ENCODE measurements at places on chromosomes 4 and X.

- no peak for DNase-seq
Measured at GRCh38 chr4:15234856-15235126, 193.0 kb upstream of the C1QTNF7 start.

- DNase-seq: no peak
Measured at GRCh38 chr4:186058253-186058979, 10.5 kb upstream of the TLR3 start.

DNA sequence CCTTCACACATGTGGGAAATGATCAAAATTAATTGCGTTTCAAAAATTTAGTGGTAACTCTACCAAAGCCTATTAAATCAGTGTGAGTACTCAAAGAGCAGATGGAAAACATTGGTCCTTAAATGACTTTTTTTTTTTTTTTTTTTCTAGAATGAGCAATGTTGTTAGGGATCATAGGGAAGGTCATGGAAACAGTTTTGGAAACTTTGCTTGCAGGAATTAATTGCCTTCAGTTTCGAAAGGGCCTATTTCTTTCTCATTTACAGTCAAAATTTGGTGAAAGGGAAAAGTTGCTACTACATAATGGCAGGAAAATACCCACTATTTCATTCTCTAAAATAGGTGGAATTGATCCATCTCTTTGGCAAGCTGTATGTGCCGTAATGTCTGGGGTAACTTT, 160.9 kb downstream of the RTL9 start:
- DNase-seq: no peak

DNA sequence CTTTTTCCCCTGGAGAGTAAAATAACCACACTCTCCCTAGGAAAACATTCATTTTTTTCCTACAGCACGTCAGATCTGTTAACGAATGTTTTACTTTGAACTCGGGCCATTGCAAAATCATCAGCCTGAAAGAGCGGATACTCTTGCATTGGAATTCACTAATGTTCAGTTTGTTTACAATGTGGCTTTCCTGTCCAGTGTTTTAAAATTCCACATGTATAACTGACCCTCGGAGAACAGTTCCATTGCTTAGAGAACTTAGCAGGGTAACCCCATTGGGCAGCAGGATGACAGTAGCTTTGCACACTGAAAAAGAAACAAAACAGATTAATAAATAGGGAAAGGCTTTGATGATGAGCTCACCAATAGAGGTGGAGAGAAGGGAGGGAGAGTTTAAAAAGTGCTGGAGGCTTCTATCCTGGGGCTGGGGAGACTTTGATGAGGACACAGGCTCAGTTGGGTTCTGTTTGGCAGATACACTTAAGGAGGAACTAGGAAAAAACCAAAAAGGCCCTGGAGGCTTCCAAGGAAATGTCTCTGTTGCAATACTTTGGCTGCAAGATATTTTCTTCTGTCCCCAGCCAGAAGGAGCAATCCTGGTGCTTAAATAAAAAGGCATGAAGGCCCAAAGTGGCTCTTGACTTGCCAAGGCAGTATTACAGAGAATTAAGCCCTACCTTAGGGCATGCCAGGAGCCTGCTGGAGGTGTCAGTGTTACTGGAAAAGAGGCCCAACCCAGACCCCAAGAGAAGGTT, 143.1 kb downstream of the ARSF start:
- no peak for DNase-seq

DNA sequence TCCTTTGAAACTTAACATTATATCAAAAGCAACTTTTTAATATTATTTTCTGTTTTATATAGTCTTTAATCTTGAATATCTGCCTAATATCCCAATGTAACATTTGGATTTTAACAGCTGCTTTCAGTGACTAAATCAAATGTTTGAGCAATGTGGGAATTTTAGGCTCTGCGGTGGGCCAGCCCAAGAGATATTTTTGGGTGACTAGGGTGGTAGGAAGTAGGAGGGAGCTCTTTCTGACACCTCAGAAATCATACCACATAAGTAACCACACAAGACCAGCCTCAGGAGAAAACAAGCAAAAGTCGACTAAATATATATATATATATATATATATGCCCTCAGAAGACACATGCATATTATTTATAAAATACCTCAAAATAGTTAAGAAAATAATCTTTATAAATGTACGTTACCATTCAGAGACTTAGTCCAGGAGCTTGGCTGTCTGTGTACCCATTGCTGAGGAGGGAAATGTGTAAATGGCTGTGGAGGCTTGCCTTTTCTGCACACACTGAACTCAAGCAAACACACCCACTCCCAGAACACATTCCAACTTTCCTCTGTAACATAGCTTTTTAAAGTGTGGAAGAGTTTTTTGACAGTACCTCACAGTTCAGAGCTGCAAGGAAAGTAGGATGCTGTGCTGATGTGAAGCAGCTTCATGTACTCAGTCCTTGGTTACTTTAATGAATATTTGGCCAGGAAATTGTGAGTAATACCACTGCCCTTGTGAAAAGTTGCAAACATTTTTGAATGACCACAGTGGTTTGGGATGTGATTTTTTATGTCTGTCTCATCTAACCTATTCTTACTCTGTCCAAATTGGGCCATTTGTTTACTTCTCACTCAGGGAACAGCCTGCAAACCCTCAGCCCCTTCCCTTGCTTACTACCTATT, at the start of gene RTL3:
TSS of gene RTL3 (minus strand) at position 484 of the 900 bp plus-strand sequence. CDS start 908 bp downstream, outside the sequence.
- no peak for DNase-seq

DNA sequence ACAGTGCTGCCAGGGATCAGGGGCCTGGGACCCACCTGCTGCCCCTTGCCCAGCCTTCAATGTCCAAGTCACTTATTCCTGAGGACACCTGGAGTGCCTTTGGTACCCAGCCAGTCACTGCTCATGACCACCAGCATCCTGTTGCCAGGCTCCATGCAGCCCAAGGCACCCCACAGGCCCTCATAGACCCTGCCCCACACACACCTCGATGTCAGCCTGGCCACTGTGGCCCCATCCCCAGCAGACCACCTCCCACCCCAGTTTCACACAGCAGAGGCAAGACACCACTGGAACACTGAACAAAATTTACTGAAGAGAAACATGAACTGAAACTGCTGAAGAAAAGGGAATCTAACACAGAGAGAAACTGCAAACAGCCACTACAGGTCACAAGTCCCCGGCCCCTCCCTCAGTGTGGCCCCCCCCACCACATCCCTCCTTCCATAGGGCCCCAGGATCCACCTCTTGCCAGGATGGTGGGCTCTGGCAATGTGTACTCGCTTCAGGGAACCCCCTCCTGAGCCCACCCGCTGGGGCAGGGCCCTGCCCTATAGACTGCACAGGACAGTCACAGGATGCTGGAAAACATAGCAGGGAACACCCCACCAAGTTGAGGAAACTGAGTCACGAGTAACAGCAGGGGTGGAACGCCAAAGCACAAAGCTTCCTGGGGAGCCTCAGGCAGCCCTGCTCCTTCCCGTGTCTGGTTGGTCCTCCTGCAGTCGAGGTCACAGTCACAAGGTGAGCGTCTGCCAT, 5.2 kb downstream of the PNMA5 start:
- DNase-seq: no peak

- no peak for DNase-seq
Measured at GRCh38 chr4:180636696-180637404, 1606.4 kb upstream of the TENM3 start.

DNA sequence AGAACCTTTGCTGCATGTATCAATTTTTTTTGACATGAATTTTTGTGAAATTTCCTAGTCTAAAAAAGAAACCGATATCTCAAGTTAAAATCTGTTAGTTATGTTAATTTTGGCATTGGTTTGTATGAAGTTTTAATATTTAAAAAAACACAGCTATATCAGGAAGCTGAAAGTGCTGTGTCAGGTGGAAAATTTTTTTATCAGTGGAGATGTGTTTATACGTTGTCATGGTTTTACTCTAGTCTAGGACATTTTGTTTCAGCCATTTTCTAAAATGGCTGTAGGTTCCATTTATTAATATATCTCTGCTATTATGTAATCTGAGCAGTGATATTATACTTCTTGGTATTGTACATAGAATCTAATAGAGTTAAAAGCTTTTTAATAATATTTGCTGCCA, 34.2 kb downstream of the OCRL start:
- DNase-seq: no peak

DNA sequence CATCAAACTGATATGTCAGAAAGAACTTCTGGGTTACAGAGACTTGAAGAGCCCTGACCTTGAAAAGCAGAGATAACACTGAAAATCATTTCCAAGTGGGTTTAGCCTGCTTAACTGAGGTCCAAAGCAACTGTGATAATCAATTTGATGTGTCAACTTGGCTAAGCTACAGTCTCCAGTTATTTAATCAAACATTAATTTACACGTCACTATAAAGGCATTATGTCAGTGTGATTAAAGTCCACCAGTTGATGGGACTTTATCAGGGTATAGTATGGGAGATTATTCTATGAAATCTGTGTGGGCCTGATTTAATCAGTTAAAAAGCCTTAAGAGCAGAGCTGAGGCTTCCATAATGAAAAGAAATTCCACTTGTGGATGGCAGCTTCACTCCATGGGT, 69.1 kb upstream of the PRSS48 start:
- DNase-seq: no peak

GRCh38 chr4:107546638-107547037, 173.4 kb downstream of the PAPSS1 start:
- DNase-seq: no peak

DNA sequence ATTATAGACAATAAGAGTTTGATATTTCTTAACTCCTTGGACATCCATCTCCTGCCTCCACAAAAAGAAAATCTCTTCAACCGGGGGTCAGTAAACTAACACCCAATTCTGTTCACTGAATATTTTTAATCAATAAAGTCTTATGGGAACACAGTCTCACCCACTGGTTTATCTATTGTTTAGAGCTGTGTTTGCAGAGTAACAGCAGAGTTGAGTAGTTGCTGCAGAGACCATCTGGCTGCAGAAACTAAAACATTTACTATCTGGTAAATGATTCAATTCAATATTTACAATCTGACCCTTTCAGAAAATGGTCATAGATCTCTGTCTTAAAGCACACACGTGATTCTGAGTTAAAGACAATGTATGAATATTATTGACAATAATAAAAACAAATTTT, 94.0 kb downstream of the TMA16 start:
- DNase-seq: no peak

DNA sequence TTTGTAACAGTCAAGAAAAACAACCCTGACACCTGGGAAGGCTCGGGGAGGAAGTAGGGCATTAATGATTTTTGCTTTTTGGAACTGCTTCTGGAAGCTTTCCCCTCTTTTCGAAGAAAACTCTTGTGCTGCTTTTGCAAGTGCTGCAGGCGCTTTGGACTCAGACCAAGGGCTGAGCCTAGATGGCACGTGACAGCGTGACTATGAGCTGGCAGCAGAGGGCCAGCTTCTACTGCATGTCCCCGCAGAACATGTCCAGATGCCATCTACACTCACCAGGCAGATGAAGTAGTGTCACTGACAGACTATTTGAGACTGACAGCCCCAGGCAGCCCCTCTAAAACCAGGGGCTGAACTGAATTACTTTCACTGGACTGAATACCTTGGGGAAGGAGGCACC, 6.2 kb downstream of the NR0B1 start:
- no peak for DNase-seq

DNA sequence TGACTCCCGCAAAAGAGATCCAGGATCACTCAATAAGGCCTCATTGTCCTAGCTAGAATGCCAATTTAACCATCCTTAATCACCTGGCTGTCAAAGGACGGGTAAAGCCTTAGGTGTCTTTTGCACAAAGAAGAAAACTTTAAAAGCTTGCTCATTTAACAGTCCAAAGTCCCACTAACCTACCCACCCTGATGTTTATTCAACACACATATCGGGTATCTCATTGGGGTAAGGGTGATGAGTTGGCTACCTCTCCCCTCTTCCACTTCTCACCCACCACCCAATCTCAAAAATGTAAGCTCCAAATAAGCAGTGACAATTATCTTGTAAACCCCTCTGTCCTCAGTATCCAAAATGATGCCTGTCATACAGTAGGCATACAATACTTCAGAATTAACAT, 988 bp upstream of the SRD5A3 start:
- DNase-seq: no peak

DNA sequence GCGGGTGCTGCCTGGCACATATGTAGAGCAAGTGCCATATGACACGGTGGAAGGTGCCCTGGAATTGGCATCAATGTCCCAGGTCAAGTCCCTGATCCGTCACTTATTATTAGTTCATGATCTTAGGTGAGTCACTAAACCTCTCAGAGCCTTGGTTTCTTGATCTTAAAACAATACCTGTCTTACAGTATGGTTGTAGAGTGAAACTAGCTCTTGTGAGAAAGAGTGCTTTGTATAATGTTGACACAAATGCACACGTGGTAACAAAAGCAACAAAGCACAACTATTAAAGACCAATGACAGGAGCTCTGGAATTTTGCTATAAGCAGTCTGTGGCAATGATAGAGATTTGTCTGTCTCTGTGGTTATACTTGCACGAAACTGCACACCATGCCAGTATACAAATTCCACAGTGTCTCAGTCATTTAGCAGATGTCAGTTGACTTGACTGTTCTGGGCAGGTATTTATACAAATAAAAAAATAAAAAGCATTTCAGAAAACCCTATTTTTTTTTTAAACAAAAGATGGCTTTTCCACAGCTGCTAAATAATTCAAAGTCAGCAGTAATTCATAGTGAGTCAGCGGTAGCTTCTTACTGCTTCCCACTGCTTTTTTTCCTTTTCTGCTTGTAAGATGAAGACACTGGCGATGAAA, 19.7 kb upstream of the ACSL1 start:
- DNase-seq: no peak

- DNase-seq: no peak
Measured at GRCh38 chr4:6986072-6986780, 56.9 kb upstream of the TADA2B start.

GRCh38 chr4:80231180-80231579, 33.9 kb downstream of the PRDM8 start:
- DNase-seq: no peak

DNA sequence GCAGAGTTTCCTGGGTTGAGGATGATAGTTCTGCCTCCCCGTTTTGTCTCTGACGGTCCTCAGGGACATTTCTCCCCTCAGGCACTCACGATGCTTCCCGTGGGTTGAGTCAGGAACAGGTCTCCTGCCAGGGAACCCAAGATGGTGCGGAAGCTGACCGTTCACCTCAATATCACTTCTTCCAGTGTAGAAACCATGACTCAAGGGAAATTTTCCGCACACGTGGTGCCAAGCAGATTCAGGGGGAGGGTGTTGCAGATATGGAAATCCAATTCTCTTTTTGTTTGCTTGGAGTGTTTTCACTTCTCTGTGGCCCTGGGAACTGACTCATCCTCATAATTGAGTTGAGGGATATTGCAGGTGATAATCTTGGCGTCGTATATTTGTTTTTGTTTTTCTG, 46.7 kb downstream of the CXorf49B start:
- DNase-seq: no peak

DNA sequence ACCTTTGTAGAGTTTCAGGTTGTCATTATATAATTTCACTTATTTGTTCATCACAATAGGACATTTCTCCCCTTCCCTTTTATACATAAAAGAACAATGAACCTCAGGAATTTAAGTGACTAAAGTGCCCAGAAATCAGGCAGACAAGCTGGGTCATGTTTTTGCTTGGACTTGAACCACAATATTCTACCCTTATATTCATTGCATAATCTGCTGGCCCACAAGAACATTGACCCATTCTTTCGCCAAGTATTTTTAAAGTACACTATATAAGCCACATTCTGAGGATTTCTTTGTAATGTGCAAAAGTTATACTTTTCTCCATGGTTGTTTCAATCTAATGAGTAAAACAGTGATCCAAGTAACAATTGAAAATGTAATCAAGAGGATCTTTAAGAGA, 637.5 kb upstream of the SLIT2 start:
- no peak for DNase-seq

Data from activated gamma-delta T cell treated with anti-CD3 and anti-CD28 coated beads, Interleukin-2, amount 50 U/mL, for 16 hours (primary cell).